ENCODE measurements at places on chromosomes 7 and 10.
A peak's percentile ranks its signal among the peaks of the same experiment; 100 is the strongest.

GRCh38 chr10:63582690-63583089, 61.5 kb downstream of the REEP3 start:
- no peak for DNase-seq
- no peak overlapping the region for H3K27ac ChIP-seq
- H3K4me3 ChIP-seq: no peak overlapping the region
- H3K36me3 ChIP-seq: no peaks in the 10 kb centered on the region

- H3K27me3 ChIP-seq: peaks cover 14% of the 10 kb centered on the region
- H3K36me3 ChIP-seq: peaks cover 11% of the 10 kb centered on the region
- H3K27ac ChIP-seq: no peak overlapping the region
These were observed 3.1 kb upstream of the CYP26A1 start for GRCh38 chr10:93070378-93071176.

- no peaks in the 10 kb centered on the region for H3K27me3 ChIP-seq
- DNase-seq: no peak
- peaks cover 4% of the 10 kb centered on the region for H3K4me1 ChIP-seq
- peak overlapping the region; percentile 52 for H3K4me3 ChIP-seq
- peak overlapping the region; percentile 37 for H3K27ac ChIP-seq
These were observed 29.4 kb upstream of the ANAPC16 start for GRCh38 chr10:72186258-72186981.

GRCh38 chr7:2997014-2997413, 46.7 kb downstream of the CARD11 start:
- H3K27ac ChIP-seq: peak overlapping the region; percentile 84
- H3K27me3 ChIP-seq: peaks cover 6% of the 10 kb centered on the region
- H3K4me1 ChIP-seq: peaks cover 91% of the 10 kb centered on the region
- DNase-seq: no peak

GRCh38 chr10:70952401-70952800, 64.0 kb upstream of the PCBD1 start:
- H3K27me3 ChIP-seq: peaks cover 2% of the 10 kb centered on the region
- H3K4me1 ChIP-seq: no peaks in the 10 kb centered on the region
- no peak for DNase-seq
- no peak overlapping the region for H3K27ac ChIP-seq
- H3K4me3 ChIP-seq: no peak overlapping the region

- H3K36me3 ChIP-seq: no peaks in the 10 kb centered on the region
- H3K27ac ChIP-seq: no peak overlapping the region
- H3K27me3 ChIP-seq: no peaks in the 10 kb centered on the region
- DNase-seq: no peak
These were observed 80.1 kb downstream of the GRID1 start for GRCh38 chr10:86286236-86287109.

- H3K4me1 ChIP-seq: peaks cover 51% of the 10 kb centered on the region
- no peak for DNase-seq
- H3K27ac ChIP-seq: peak overlapping the region; percentile 66
These were observed 21.2 kb downstream of the DMTF1 start for GRCh38 chr7:87173471-87173870.

DNA sequence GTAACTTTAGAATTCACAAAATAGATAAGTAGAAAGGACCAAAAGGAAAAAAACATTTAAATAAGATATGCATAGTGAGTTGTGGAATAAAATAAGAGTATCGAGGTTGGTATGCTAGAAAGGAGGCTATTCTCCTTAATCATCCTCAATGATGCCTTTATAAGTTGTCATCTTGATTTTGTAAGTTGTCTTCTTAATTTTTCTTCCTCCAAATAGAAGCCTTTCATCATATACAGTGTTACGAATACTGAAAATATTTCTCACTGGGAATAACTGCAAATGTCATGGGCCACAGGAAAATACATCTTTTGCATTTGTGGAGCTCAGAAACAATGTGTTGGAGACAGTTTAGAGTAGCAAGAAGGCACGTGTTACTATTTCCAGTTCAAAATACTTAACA, 31.5 kb upstream of the PRTFDC1 start:
- no peak overlapping the region for H3K4me3 ChIP-seq
- H3K27ac ChIP-seq: no peak overlapping the region
- H3K36me3 ChIP-seq: peaks cover 5% of the 10 kb centered on the region
- H3K27me3 ChIP-seq: peaks cover 3% of the 10 kb centered on the region
- DNase-seq: no peak
- H3K4me1 ChIP-seq: no peaks in the 10 kb centered on the region

DNA sequence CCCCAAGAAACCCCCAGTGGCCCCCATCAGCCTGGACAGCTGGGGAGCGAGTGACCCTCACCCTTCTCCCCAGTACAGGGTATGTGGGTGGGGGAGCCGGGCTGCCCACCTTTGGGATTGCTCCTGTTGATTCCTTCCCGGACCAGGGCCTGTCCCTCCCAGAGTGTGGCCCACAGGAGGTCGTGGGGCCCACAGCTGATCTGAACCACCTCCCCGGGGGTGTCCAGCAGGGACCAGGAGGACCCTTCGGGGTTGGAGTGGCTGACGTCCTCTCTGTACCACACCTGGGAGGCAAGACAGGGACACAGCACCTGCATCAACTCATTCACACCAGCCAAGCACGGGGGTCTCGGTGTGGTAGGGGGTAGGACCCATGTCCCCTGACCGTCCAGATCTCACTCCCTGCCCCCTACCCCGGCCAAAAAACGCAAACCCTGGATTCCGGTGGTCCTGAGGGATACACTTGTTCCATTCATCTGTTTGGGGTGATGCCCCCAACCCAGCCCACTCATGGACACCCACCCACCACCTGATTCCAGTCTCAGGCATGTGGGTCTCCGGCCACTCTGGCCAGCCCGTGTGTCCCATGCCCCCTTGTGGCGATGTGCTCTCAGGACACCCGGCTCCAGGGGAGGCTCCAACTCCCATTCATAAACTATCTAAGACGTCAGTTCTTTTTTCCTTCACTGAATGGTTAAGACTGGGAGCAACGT, 10.9 kb downstream of the TECPR1 start:
- H3K4me1 ChIP-seq: no peaks in the 10 kb centered on the region
- DNase-seq: no peak
- H3K27ac ChIP-seq: peak overlapping the region; percentile 11

GRCh38 chr10:51251110-51251509, 176.8 kb downstream of the PRKG1 start:
- H3K4me1 ChIP-seq: no peaks in the 10 kb centered on the region
- no peak overlapping the region for H3K27ac ChIP-seq
- no peak for DNase-seq

DNA sequence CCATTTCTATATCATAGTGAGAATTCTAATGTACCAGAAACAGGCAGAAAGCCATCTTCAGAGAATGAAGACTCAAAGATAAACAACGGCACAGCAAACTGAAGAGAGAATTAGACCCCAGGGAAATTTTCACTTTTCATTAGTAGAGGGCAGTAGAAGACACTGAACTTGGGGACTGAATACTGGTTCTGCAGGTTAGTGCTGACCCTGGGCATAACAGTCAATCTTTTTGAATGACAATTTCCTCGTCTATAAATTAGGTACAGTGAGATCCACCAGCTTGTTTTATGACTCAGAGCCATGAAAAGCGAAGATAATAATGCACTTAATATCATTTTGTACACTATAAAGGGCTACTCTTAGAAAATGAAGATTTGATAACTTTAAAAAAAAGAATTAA, 13.7 kb downstream of the FKBP14 start:
- no peak overlapping the region for H3K4me3 ChIP-seq
- H3K36me3 ChIP-seq: peaks cover 15% of the 10 kb centered on the region
- H3K4me1 ChIP-seq: no peaks in the 10 kb centered on the region
- DNase-seq: no peak
- H3K27ac ChIP-seq: no peak overlapping the region

DNA sequence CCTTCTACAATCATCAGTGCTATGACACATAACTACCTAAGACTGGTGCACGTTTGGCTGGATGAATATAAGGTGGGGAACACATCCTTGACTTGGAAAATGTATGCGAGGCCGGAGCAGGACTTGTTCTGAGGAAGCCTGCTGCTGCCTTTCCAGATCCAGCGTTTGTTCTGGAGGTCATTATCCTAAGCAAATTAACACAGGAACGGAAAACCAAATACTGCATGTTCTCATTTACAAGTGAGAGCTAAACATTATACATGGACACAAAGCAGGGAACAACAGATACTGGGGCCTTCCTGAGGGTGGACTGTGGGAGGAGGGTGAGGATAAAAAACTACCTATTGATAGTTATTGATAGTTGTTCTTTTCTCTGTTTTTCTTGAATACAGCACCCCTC, 10.8 kb upstream of the GALNT11 start:
- no peak overlapping the region for H3K27ac ChIP-seq
- no peaks in the 10 kb centered on the region for H3K36me3 ChIP-seq
- H3K4me1 ChIP-seq: no peaks in the 10 kb centered on the region
- no peak for DNase-seq
- H3K27me3 ChIP-seq: no peaks in the 10 kb centered on the region

- H3K4me1 ChIP-seq: no peaks in the 10 kb centered on the region
- no peaks in the 10 kb centered on the region for H3K27me3 ChIP-seq
- H3K4me3 ChIP-seq: no peak overlapping the region
- DNase-seq: no peak
- no peaks in the 10 kb centered on the region for H3K36me3 ChIP-seq
These were observed 241.5 kb upstream of the SP8 start for GRCh38 chr7:21028186-21028585.

DNA sequence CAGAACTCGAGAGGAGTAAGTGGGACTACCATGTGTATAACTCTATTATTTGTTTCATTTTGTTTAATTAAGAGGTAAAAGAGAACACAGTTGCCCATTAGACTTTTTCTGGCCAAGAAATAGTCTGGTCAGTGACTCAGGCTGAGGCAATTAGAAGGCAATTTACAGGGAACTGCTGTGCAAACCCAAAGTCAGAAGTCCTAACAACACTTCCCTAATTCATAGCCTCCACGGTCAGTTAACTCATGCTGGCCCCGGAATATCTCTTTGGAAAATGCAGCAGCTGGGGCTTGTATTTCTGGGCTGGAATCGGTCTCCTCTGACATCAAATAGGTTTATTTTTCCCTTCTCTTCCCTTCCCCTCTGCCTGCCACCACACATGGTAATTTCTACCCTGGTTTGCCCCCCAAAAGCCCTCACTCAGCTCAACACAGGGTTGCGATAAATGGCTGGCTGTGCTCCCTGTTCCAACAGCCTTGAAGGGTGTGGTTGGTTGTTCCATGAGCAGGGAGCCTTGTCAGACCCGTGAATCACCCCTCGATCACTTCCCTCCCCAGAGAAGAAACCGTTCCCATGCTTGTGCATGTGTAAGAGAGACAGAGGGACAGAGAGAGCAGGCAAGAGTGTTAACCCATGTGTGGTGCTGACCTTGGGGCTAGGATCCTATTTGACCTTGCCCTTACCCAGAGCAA, 5.3 kb downstream of the SH3PXD2A start:
- H3K36me3 ChIP-seq: peaks cover 4% of the 10 kb centered on the region
- H3K4me1 ChIP-seq: peaks cover 28% of the 10 kb centered on the region
- no peak for DNase-seq
- H3K27me3 ChIP-seq: peaks cover 11% of the 10 kb centered on the region

GRCh38 chr7:48419401-48419800, 248.1 kb downstream of the ABCA13 start:
- H3K4me1 ChIP-seq: no peaks in the 10 kb centered on the region
- no peak overlapping the region for H3K4me3 ChIP-seq
- H3K27me3 ChIP-seq: no peaks in the 10 kb centered on the region
- no peak for DNase-seq
- no peaks in the 10 kb centered on the region for H3K36me3 ChIP-seq

DNA sequence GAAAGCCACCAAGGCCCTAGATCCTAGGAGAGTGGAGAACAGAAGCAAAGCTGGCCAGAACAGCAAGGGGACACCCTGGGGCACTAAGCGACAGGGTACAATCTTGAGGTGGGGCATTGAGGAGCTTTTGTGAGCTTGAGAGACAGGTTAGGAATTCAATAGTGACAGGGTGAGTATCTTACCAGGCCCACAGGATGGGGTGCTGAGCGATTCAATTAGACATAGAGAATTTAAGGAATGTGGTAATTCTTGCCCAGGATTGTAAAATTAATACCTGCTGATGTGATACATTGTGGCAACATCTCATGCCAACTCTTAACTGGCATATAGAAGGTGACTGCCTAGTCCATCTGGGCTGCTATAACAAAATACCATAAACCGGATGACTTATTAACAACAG, 14.0 kb downstream of the RBP3 start:
- no peaks in the 10 kb centered on the region for H3K4me1 ChIP-seq
- no peak for DNase-seq
- no peak overlapping the region for H3K4me3 ChIP-seq
- peaks cover 2% of the 10 kb centered on the region for H3K27me3 ChIP-seq

DNA sequence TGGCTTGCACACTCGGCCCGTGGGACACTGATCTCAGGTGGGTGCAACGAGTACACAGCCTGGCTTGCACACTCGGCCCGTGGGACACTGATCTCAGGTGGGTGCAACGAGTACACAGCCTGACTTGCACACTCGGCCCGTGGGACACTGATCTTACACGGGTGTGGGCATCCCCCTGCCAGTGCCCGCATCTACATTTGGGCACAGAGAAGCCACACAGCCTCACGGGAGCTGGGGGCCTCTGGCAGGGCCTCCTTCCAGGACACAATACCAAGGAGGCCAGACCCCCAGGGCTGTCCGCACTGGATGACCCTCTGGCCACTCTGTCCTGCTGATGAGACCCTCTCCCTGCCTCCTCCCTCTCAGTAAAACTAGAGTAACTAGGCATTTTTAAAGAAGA, 330.5 kb downstream of the DNAJB6 start:
- no peaks in the 10 kb centered on the region for H3K36me3 ChIP-seq
- peaks cover 1% of the 10 kb centered on the region for H3K4me1 ChIP-seq
- no peak for DNase-seq
- H3K27ac ChIP-seq: peak overlapping the region; percentile 30
- no peaks in the 10 kb centered on the region for H3K27me3 ChIP-seq

DNA sequence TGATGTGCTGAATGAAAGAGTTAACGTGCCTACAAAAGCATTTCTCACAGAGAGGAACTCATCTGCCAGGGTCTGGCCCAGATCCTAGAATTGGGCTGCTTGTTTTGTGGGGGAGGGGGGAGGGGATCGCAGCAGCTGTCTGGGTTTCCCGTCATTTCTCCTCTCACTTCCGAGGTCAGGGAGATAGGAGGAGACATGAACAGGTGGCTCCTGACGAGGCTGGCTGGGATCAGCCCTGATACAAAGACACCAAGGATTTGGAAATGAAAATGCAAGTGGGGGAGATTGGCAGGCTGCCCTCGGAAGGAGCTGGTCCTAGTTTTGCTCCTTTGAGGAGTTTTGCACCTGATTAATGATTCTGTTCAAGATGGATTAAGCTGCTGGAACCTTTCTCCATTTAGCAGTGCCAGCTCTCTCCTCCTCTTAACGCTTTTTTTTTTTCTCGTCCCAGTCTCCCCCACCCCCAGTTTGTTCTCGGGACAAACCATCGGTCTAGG, 86.8 kb upstream of the KMT2C start:
- H3K4me3 ChIP-seq: no peak overlapping the region
- no peaks in the 10 kb centered on the region for H3K4me1 ChIP-seq
- no peaks in the 10 kb centered on the region for H3K27me3 ChIP-seq

GRCh38 chr7:44283381-44284211, 41.8 kb downstream of the CAMK2B start:
- H3K36me3 ChIP-seq: no peaks in the 10 kb centered on the region
- no peak overlapping the region for H3K27ac ChIP-seq
- no peak for DNase-seq

DNA sequence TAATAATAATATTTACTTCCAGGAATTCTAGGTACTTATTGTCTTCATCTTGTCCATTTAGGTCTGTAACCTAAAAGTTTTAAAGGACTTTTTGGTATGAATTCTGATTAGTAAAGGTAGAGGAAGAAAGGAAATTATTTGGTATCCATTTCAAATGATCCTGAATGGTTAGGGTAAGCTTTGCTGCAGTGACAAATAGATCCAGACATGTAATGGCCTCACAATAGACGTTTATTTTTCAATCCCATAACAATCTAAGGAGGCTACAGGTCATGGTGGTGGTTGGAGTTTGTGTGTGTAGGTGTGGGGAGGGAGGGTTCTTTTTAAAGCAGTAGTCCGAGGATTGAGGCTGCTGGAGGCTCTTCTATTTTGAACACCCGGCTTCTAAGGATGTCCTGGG, 5.3 kb downstream of the FBH1 start:
- no peak for DNase-seq
- no peak overlapping the region for H3K27ac ChIP-seq
- peaks cover 12% of the 10 kb centered on the region for H3K36me3 ChIP-seq
- H3K4me3 ChIP-seq: no peak overlapping the region
